ENCODE measurements at places on chromosomes 1 and 21. TPM values are rescaled to one million over a fixed set of nuclear protein-coding genes. Genes with fewer than 3 reads are reported as not detected.

The FCRL1 gene
- 141 TPM for polyA plus RNA-seq

The GPR52 gene
- polyA plus RNA-seq: not detected

The SIKE1 gene
- 33.9 TPM for polyA plus RNA-seq

The SNRPE gene
- polyA plus RNA-seq: 196 TPM

The UROD gene
- polyA plus RNA-seq: 52.8 TPM

The AGBL4 gene
- not detected for polyA plus RNA-seq

The ST7L gene
- 7.5 TPM for polyA plus RNA-seq

The NOS1AP gene
- not detected for polyA plus RNA-seq

The PRPF38A gene
- polyA plus RNA-seq: 35.6 TPM

All from IgD-negative memory B cell (primary cell).